CD4-positive, alpha-beta T cell treated with Interleukin-21 for 1 hour (primary cell): ENCODE measurements at places on chromosomes 5 and 9.

- no peak for DNase-seq
Observed at GRCh38 chr9:132708239-132708638, 38.0 kb downstream of the GTF3C4 start.

GRCh38 chr5:120096413-120096812, 367.7 kb upstream of the PRR16 start:
- no peak for DNase-seq

DNA sequence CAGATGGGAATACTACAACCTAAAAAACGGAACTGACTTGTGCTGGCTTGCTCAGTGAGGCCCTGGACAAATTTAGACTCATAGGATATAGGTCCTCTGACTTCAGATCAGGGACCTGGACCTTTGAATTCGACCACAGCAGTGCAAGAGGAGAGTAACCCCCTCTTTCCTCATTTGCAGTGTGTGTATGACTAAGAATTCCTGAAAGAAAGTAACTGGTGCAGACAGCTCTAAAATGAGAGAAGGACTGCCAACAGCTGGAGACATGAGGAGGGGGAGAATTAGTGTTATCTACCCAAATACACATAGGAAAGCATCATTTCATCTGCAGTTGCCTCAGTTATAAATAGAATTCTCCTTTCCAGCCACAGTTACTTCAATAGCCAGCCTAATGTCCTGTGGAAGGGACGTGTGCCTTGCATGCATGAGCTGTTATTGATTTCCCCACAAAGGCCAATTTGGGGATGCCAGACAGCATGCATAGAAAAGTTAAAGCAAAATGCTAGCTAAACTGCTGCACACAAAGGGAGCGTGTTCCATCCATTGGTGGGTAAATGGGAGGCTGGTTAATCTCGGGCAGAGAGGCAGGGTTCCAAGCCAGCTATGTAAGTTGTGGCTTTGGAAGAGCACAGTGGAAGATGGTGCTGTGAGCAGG, 442.7 kb downstream of the CDK5RAP2 start:
- no peak for DNase-seq

DNA sequence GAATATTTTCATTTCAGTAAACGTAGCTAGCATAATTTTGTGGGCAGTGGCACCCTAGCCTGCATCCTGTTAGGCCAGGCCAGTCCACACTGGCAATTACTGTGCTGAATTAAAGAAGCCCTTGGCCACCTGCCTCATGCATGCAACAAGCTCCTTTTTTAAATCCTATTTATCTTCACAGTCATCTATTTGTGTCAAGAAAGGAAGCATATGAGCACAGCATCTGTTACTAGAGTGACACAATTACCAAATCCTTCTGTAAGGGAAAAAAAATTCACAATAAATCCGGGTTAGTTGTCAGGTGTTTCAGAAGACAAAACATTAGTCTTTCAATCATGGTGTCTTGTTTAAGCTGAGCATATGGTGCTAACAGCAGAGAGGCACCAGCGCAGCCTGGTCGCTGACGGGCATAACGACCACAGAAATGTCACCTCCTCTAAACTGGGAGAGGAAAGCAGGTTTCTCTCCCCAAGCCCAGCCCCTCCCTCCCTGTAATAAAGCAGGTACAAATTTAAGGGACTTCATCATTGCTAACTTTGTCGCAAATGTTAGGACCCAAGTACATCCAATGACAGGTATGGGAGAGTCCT, 520.6 kb downstream of the CTNND2 start:
- no peak for DNase-seq

DNA sequence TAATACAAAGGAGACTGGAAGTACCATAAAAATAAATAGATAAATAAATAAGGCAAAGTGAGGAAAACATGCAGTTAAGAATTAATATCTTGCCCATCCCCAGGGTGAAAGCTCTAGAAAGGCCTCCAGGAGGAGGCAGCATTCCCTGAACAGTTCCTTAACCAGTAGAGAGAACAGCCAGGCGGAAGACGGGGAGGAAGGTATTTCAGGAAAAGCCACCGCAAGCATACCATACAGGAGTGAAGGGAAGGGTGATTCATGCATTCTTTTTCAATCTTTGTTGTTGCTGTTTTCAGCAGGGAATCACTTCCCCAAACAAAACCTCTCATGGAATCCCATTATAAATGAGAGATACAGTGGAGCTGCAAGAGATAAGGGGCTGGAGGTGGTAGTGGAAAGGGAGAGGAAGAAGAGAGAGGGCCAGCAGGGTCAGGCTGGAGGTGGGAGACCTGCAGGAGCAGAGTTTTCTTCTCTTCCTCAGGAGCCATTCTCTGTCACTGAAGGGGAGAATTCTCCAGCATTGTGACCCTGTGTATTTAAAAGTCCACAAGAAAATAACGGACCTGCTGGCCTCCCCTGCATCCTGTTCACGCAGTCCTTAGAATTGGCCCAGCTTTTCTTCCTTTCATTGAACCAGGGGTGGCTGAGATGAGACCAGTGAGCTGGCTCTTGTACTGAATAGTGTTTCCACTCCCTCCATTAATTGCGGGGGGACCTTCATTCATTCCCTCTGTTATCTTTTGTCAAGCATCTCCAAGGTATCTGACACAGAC, 255.9 kb downstream of the FAM114A2 start:
- no peak for DNase-seq

GRCh38 chr5:74966141-74967026, 86.0 kb downstream of the GCNT4 start:
- DNase-seq = no peak

DNA sequence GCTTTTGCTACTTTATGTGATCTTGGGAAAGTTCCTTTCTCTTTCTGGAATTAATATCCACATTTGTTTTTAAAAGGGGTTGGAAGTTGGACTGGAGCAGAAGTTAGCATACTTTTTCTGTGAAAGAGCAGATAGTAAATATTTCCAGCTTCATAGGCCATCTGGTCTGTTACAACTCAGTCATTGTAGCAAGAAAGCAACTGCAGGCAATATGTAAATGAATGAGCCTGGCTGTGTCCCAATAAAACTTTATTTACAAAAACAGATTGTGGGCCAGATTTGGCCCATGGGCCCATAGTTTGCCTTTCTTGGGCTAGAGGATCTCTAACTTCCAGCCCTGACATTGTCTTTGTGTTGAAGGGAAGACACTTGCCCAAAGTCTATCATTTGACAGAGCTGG, 104.4 kb downstream of the ACTL7B start:
- DNase-seq = no peak

DNA sequence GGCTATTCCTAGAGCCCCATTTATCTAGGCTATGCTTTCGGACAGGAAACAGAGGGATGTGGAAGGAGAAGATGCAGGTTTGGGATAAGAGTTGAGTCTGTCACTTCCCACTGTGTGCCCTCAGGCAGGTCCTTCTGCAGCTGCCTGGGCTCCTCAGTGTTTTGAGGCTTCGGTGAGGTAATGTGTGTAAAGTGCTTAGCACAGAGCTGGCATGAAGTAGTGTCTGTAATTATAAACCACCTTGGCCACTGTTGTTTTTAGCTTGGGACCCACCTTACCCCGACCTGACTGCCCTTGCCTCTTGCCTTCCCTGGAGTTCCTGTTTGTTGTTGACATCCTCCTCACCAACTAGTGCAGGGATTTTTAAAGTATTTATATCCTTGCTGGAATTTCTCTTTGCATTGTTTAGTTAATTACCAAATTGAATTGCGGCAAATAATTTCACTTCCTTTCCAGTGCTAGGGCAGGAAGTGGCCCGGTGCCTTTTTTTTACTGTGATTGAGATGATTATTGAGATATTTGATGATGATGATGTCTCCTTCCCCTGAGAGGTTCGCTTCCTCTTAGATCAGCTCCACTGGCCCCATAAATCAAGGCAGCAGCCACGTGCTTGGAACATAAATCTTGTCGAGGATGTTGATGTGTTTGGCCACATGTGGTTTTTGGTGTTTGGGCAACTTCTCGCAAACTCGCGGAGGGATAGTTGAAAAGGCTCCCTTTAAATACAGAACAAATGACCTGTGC, 38.3 kb upstream of the DAB2IP start:
- DNase-seq = no peak

GRCh38 chr5:77280036-77280435, 69.6 kb downstream of the PDE8B start:
- DNase-seq = no peak

DNA sequence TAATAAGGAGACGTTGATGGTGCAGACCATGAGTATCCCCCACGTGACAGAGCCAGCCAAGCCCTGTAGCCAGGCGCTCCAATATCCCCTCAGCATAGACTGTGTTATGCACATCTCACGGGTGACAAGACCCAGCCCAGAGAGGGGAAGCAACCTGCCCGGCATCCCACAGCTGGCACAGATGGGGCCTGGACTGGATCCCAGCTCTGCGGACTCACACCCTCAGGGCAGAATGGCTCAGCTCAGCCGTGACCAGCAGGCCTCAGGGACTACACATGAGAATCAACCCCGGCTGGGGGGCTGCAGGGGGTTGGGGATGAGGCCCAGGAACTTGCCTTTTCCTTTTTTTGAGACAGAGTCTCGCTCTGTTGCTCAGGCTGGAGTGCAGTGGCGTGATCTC, 11.7 kb downstream of the FIBCD1 start:
- no peak for DNase-seq

- no peak for DNase-seq
Observed at GRCh38 chr9:74742792-74743730, 144.7 kb downstream of the TRPM6 start.

GRCh38 chr9:83154821-83155220, 91.9 kb upstream of the RASEF start:
- no peak for DNase-seq

DNA sequence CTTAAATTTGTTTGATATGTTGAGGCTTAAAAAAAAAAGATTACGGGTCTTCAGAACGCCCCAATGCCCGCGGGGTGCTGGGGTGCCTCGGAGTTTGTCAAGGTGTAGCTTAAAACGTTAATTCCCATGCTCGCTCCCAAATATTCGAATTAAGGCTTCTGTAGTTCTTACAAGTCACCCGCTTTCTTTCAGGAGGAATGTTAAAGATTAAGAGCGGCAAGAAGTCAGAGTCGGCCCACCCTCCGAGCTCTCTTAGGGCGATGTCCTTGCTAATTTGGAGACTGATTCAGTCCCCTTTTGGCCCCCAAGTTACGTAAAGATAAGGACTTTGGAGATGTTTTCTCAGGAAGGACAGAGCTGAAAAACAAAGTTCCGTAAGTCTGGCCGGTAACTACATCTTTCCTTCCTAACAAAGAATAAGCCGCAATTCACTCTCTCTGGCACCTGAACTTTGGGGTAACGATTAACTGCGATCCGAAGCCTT, 746 bp upstream of the NPM1 start:
- no peak for DNase-seq

DNA sequence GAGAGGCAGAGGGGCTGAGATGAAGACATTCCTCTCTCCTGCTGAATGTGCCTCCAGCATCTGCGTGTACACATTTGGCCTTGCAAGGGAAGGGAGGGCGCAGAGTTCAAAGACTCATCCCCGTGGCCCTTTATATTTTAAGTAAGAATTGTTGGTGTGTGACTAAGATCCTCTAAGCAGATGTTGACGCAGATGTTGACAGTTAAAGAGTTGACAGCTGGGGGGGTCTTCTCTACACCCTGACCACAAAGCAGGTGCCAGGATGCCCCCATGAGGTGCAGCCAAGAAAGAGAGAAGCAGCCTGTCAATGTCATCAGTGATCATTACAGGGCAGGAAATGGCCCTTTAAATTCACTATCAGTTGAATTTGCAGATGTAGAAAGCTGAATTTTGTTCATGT, 262.9 kb downstream of the IRX1 start:
- DNase-seq = no peak

- DNase-seq = peak; percentile 52
Observed at GRCh38 chr5:139636975-139637408, 11.2 kb upstream of the CXXC5 start.

DNA sequence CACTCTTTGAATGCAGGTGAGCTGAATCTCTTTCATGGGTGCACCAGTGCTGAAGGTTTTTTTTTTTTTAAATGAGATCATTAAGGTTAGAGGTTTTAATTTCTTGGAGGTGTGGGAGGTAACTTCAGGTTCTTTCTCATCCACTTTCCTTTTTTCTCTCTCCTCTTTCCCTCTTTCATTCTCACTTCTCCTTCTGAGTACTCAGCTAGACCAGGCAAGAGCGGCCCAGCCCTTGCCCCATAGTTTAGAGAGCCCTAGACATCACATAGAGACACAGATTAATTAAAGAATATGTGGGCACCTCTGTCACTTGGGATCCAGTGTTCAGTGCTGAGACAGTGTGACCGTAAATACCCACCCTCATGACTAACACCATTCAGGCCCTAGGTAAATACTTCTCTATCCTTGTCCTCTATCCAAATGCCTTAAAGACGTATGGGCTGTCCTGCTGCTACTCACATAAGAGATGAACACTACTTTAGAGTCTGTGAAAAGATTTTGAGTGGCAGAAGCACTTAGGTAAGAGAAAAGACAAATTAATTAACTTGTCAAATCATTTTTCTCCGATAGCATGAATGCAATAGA, 174.1 kb downstream of the TLE4 start:
- no peak for DNase-seq

- no peak for DNase-seq
Observed at GRCh38 chr9:111438541-111439235, 45.5 kb downstream of the ECPAS start.

GRCh38 chr5:178210073-178210535, 5.8 kb downstream of the HNRNPAB start:
- no peak for DNase-seq

GRCh38 chr5:13780081-13780480, 164.4 kb downstream of the DNAH5 start:
- no peak for DNase-seq

DNA sequence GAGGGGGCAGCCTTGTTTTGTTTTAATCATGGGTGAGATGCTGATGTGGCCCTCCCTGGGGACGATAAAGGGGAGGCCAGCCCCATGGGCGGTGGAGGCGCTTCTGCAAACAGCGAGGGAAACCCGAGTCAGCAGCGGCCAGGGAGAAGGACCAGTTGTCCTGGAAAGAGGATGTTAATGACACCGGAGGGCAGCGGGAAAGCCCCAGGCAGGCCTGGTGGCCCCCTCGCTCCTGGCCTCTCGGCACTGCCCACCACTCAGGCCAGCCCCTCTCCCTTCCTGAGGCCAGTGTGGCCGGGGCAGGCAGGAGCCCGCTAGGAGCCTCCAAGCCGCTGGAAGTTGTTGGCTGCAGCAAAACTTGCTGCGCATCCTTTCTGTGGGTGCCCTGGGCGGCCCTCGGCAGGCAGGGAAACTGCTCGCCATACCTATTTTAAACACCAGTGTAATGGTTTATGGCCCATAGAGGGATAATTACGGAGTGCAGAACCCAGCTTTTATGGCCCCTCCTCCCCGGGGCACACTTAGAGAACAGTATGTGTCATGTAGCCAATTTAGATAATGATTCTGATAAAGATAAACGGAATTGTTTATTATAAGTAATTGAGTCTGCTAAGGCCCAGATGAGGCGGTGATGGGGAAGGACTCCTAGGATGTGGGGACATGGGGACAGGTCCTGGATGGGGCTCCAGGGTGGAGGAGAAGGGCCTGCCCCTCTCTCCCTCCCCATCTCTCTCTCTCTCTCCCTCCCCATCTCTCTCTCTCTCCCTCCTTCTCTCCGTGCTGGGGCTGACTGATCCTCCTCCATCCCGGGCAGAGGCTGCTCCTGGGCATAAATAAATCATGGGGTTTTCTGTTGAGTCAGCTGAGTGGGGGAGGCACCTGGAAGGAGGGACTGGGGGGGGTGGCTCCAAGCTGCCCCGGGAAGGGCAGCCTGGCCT, 36.9 kb downstream of the LMX1B start:
- no peak for DNase-seq
